ENCODE measurements at places on chromosomes 3 and 15.

DNA sequence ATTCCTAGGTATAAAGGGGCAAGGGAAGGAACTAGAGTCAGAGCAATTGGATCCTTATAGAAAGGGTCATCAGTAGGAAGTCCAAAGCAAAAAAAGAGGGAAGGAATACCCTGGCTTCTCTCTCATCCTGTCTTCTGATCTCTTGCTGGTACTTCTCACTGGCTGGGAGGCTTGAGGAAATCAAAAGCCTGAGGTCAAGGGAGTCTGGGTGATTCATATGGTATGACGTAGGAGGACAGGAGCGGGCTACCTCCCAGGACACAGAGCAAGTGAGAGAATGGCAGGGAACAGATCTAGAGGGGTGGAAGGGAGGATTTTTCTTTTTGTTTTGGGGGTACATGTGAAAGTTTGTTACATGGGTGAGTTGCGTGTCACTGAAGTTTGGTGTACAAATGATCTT, 76.0 kb downstream of the CFAP20DC start:
- no peak for DNase-seq

DNA sequence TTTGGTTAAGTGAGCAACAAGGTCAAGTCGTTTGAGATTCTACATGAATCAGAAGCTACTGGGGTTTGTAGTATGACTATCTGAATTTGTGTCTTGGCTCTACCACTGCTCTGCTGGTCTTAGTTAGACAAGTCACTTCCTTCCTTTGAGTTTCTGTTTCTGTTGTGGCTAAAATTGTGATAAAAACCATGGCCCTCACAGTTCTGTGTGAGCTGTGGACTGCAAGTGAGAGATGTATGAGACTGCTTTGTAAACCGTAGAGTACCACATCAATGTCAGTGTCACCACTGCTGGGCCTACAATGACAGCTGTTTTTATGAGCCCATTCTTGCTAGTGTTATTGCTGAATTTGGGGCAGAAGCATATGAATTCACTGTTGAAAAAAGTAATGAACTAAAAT, 32.7 kb downstream of the RARB start:
- no peak for DNase-seq

DNA sequence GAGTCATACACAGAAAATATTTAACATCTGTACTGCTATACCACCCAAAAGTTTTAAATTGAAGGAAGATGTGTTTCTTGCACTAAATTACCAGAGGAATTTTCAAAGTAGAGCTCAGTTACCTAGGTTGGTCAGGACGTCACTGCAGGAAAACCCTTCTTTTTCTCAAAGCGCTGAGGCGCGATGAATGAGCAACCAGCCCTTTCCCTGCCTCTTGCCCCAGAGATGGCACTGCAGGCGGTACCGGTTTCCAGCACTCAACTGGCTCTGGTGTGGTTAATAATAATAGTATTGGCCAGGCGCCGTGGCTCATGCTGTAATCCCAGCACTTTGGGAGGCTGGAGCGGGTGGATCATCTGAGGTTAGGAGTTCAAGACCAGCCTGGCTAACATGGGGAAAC, 49.3 kb downstream of the HES1 start:
- no peak for DNase-seq

- DNase-seq = no peak
Observed at GRCh38 chr3:135136361-135137100, 341.5 kb downstream of the EPHB1 start.

GRCh38 chr3:99439892-99440291, 198.5 kb upstream of the COL8A1 start:
- DNase-seq = no peak

GRCh38 chr3:5310509-5310908, 123.0 kb downstream of the EDEM1 start:
- no peak for DNase-seq

Data from stimulated activated CD8-positive, alpha-beta memory T cell treated with anti-CD3 and anti-CD28 coated beads, Interleukin-4, amount 100 ng/mL, for 1 hour (primary cell).